ENCODE measurements at places on chromosomes 6 and 20.

- DNase-seq: peak; percentile 33
Observed at GRCh38 chr6:98769546-98769945, 64.8 kb upstream of the POU3F2 start.

GRCh38 chr6:14791526-14791925 lies 454.3 kb upstream of the JARID2 start:
- no peak for DNase-seq

DNA sequence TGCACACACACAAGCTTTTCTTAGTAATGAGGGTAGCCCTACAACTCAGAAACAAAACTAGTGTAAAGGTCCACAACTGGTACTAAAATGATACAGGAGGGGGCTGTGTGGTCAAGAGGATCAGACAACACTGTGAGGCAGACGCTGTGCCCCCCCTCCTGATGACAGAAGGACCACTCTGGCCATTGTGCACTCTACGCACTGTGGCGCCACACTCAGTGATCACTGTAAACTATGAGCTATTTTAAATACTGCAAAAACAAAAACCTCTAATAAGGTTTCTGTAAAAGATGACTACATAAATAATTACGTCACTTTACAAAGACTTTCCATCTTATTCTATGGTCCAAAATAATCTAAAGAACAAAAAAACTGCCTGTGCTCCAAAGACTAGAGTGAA lies 96.1 kb downstream of the SLC23A2 start:
- no peak for DNase-seq

GRCh38 chr6:20186981-20187380 lies 25.3 kb downstream of the MBOAT1 start:
- no peak for DNase-seq

DNA sequence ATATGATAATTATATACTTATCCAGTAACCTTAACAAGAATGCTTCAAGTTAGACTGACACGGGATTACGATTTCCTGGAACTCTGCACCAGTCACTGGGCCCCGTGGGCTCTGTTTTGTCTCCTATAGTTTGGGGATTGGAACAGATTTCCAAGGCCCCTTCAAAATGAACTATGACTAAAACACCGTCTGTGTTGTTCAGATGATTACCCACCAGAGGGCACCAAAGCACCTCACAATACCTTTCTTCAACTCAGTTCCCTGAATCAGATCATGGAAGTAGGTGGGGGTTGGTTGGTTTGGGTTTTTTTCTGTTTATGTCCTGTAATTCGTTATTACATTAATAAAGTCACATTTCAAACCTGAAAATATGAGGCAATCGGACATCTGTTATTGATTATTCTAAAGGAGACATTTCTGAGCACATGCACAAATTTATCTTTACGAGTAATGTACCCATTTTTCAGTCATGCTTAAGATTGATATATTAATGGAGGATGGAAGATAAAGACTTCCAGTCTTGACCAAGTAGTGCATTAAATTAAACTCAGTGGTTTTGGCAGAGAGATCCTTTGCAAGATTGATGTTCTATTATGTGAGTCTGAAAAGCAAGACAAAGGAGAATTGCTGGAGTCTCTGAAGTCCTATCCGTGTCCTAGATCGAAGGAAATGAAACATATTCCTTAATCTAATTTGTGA lies 112.0 kb upstream of the COL21A1 start:
- peak; percentile 85 for DNase-seq

DNA sequence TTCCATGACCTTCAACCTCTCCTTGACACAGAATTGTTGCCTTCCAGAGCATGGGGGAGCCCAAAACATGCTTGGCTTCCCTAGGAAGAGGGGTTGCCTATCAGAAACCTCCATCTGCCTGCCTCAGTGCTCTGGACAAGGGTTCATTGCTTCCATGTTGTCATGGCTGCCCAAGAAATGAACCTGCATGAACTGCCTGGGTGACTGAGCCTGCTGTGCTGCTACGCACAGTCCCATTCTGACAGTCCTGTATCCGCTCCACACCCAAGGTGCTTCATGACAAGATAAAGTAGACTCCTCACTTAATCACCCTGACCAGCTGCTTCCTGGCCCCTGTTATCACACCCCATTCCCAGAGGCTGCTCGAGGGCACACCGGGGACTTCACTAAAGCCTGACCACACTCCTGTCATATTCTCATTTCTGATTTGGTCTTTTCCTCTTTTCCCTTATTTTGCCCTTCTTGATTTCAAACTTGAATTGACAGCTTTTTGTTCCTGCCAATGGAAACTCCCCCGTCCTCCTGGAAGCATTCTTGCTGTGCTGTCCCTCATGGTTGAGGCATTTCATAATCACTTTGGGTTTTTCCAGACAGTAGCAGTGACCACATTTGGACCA lies 31.9 kb downstream of the GMPR start:
- no peak for DNase-seq

All from HT-29 (cell line).